Naive thymus-derived CD4-positive, alpha-beta T cell (primary cell): ENCODE measurements at places on chromosomes 1 and 21. TPM values are rescaled to one million over a fixed set of nuclear protein-coding genes. Genes with fewer than 3 reads are reported as not detected.

The TMEM52 gene
- polyA plus RNA-seq, result 0.45 TPM

The KRTAP10-6 gene
- polyA plus RNA-seq, result not detected

The IKBKE gene
- polyA plus RNA-seq, result 48.3 TPM

The SIPA1L2 gene
- 0.08 TPM for polyA plus RNA-seq

The SLC16A4 gene
- 0.93 TPM for polyA plus RNA-seq

The TMEM81 gene
- polyA plus RNA-seq, result 0.83 TPM

The LCE1D gene
- polyA plus RNA-seq, result not detected

The CR1 gene
- polyA plus RNA-seq, result 4.3 TPM

The COL24A1 gene
- polyA plus RNA-seq, result not detected

The EPHA2 gene
- not detected for polyA plus RNA-seq

The TRIM17 gene
- polyA plus RNA-seq, result 0.44 TPM

The GIPC2 gene
- 0.32 TPM for polyA plus RNA-seq

The GNG4 gene
- polyA plus RNA-seq, result not detected

The OXCT2 gene
- not detected for polyA plus RNA-seq

The DISC1 gene
- 9.0 TPM for polyA plus RNA-seq

The TP73 gene
- polyA plus RNA-seq, result 0.03 TPM

The SUSD4 gene
- polyA plus RNA-seq, result 21.5 TPM

The PLPPR5 gene
- polyA plus RNA-seq, result not detected
